ENCODE measurements at places on chromosomes 2 and 18. TPM values are rescaled to one million over a fixed set of nuclear protein-coding genes. Genes with fewer than 3 reads are reported as not detected.

- DNase-seq = no peak
Measured at GRCh38 chr2:233248999-233249398, 2.5 kb upstream of the ATG16L1 start.

DNA sequence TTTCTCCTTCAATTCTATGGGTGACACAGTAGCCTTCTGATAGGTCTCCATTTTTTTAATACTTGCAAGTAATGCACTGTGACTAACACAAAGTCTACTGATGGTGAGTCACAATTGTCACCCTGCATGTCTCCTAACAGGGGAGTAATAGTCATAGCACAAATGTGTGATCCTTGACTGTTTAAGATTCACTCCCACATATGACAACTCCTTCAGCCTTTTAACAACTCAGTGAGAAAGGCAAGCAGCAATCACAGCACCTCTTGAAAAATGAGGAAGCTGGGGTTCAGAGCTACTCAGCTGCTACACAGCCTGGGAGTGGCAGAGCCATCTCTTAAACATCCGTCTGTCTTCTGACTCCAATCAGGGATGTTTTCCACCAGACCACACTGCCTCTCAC, 63.8 kb downstream of the EHD3 start:
- DNase-seq = no peak

Gene KLHL41
- total RNA-seq = 2.0 TPM

DNA sequence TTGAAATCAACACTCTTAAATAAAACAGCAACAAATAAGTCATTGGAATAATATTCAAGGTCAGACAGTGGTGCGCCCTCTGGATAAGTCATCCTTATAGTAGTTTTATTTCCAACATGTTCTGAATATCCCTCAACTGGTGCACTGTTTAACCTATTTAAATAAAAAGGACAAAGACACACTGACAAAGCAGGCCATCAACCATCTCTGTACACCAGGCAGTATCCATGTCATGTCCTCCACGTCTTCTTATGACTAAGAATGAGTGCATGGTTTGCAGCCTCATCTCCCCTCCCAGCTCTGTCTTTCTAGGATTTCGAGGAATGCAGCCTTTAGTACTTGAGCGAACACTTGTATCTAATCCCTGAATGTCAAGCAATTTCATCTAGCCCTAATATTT, 42.4 kb downstream of the ST3GAL5 start:
- no peak for DNase-seq

Gene EML6
- 4.0 TPM for total RNA-seq

Gene AKAIN1
- total RNA-seq = not detected

Gene DSC2
- total RNA-seq = 59.6 TPM

DNA sequence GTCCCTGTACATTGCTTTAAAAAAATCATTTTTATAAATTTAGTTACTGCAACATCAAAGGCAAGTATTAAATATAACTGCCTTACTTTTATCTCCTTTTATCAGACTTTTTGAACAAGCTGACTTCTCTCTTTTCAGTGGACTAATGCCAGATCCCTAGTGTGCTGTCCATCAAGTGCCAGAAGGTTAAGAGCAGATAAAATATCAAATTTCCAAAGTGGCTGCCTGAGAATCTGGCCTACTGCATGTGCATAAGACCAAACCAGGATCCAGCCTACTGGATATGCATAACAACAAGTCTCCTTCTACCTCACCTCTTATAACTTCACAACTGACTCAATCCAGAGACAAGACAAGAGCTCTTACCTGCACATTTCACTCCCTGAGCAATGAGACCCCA, 59.8 kb upstream of the CHRNA1 start:
- DNase-seq = no peak

DNA sequence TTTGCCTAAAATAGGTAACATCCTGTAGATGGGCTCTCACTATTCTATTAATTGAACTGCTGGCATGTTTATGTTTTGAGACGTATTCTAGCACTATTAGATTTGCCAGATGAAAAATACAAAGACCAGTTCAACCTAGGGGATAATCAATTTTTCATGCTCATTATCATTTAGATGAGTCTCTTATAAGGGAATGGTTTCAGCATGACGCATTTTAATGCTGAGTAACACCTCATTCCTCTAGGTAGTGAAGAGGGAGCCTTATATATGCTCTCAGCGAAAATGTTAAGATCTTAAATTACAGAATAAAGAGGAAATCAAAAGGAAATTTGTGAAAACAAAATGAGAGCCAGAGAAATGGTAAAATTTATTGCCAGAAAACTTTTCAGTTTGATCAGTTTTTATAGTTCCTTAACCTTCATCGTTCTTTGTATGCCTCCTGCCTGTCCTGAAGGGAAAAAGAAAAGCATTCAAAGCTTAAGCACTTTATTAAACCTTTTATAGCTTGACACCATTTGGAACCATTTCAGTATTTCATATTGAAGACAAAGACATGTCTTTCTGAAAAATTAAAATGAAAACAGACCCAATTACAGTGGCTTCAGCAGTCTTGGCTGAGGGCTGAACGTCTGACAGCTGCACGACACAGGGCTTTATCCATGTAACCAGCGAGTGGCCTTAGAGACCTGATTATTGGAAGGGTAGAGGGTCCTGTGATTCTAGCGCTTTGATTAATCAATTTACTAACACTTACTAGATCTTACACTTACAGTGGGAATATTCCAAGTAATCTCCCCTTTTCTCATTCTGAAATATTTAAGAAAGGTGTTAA, 112.8 kb downstream of the ADCYAP1 start:
- DNase-seq = no peak

GRCh38 chr2:209160800-209161588, 262.9 kb upstream of the MAP2 start:
- DNase-seq = no peak
